ENCODE measurements at places on chromosomes 6 and 20.
A peak's percentile ranks its signal among the peaks of the same experiment; 100 is the strongest.

DNA sequence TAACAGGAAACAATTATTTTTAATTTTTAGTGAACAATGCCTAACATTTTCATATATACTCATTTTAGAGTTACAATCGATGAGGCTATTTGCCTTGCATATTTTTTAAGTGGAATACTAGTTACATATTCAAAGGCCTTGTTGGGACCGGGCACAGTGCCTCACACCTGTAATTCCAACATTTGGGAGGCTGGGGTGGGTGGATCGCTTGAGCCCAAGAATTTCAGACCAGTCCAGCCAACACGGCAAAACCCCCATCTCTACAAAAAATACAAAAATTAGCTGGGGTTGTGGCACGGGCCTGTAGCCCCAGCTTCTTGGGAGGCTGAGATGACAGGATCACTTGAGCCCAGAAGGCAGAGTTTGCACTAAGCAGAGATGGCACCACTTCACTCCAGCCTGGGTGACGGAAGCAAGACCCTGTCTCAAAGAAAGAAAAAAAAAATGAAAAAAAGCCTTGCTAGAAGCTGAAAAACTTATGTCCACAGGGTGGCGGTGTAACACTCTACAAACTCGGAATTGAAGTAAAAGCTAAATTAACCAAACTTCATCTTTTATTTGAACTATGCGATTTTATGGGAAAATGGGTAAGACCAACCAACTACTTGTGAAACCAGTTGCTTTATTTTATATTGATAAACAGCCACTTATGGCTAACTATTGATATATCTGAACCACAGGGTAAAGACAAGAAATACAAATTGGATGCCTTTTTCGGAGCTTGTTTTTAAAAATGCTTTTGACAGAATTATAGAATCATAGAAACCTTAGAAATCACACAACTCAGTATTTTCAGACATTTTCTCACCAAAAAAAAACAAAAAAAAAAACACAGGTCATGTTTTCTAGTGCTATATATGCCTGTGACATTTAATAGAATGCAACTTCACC is 24.1 kb upstream of the ROS1 start:
- DNase-seq = peak; percentile 63

GRCh38 chr6:31597006-31597405 is 4.2 kb upstream of the NCR3 start:
- no peak for DNase-seq

DNA sequence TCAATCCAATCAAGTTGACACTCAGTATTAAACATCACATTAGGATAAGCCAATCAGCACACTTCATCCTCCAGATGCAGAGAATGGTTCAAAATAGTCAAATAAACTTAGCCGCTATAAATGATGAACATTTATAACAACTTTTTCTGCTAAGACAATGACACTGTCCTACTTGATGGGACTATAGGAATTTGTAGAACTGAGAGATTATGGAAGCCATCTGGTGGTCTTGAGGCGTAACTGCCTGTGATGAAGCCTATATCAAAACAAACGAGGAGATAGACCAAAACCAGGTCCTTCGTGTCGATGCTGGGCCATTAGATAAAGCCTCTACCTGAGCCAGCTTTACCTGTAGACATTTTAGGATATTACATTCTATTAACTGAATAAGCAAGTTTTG is 631.1 kb downstream of the COL12A1 start:
- DNase-seq = peak; percentile 59

DNA sequence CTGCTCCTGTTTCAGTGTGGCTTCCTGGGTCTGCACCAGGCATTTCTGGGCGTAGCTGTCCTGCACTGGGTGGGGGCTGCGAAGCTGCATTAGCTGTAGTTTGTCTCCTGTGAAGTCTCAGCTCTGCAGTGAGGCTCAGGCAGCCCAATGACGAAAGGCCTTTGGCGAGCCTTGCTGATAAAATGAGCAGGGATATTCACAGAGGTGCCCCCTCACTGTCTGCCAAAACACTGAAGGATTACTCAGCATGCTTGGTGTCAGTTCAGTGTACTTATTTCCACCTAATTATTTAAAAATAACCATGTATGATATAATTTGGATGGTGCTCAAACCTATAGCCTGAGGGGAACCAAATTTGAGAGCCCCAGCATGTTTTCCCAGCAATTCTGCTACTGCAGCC is 73.5 kb downstream of the ECT2L start:
- no peak for DNase-seq

DNA sequence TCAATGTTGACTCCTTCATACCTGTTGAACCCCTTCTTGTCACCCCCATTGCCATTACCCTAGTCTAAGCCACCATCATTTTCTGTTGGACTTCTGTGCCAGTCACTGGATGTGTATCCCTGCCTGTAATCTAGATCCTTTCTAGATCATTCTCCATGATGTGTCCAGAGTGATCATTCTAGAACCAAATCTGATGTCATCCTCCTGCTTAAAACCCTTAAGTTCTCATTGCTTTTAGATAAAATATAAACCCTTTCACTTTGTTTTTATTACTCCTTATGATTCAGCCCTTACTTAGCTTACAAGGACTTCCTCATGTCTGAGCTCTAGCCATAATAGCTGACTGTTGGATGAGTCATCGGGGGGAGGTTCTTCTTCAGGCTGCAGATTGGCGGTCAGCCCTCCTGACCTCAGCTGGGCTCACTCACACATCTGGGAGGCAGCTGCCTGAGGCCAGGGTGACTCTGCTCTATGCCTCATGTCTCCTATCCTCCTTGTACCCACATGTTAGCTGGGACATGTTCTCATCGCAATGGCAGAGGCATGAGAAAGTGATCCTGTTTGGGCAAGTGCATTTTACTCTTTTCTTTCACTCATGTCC is 287.6 kb downstream of the ESR1 start:
- DNase-seq = peak; percentile 93

Data from H4 (cell line).